Activated CD8-positive, alpha-beta T cell treated with anti-CD3 and anti-CD28 coated beads, Interleukin-2, amount 10 ng/mL, durations not matched to agents 7 days and 5 days (primary cell): ENCODE measurements at places on chromosomes 1 and 21. TPM values are rescaled to one million over a fixed set of nuclear protein-coding genes. Genes with fewer than 3 reads are reported as not detected.

SPRR2F gene
- total RNA-seq = not detected

AIDA gene
- 71.5 TPM for total RNA-seq

DPH2 gene
- total RNA-seq = 32.4 TPM

LEMD1 gene
- total RNA-seq = 0.78 TPM

ATP6V1G3 gene
- total RNA-seq = not detected

NKAIN1 gene
- 2.0 TPM for total RNA-seq

SLC16A4 gene
- 0.26 TPM for total RNA-seq

PLPPR5 gene
- not detected for total RNA-seq

CDK18 gene
- total RNA-seq = 6.0 TPM

FCRL5 gene
- 0.10 TPM for total RNA-seq

TP73 gene
- 1.3 TPM for total RNA-seq

HUNK gene
- total RNA-seq = 0.24 TPM

CFHR3 gene
- total RNA-seq = not detected
